ENCODE measurements at places on chromosomes 12 and 14.
A peak's percentile ranks its signal among the peaks of the same experiment; 100 is the strongest.

DNA sequence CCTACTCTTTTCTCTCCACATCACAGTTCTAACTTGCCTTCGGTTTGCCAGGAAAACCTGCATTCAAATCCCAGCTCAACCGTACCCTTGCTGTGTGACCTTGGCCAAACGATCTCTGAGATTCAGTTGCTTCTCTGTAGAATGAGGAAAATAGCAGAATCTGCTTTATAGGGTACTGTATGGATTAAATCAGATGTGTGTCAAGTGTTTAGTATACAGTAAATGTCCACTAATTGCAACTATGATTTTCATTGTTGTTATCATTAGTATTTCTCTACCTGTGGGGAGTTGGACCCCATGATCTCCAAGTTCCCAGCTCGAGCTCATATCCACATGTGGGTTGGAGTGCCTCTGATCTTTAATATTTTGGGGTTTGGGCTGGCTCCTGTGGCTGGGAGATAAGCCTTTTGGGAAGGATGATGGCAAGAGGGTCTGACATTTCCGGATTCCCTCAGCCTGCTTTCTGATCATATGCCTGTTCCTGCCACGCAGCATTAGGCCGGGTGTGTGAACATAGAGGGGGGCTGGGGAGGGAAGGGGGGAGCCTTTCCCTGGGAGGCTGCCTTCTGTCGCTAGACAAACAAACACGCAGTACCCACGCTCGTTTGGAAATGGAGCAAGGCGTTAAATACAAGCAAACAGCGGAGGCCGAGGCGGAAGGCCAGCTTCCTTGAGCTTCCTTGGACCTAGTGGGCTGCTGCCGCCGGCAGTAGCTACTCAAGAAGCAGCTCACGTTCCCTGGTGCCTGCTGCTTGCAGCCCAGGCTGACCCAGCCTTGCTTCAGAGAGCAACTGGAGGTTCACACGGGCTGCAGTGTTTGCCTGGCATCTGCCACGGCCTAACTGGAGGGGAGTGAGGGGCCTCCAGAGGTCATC is 213.5 kb upstream of the LHX5 start:
- DNase-seq, result no peak

GRCh38 chr12:50679612-50680011 is 84.3 kb upstream of the ATF1 start:
- DNase-seq, result no peak

- peak; percentile 9 for DNase-seq
These were observed 264.3 kb upstream of the FOXN3 start for GRCh38 chr14:89681086-89682018.

DNA sequence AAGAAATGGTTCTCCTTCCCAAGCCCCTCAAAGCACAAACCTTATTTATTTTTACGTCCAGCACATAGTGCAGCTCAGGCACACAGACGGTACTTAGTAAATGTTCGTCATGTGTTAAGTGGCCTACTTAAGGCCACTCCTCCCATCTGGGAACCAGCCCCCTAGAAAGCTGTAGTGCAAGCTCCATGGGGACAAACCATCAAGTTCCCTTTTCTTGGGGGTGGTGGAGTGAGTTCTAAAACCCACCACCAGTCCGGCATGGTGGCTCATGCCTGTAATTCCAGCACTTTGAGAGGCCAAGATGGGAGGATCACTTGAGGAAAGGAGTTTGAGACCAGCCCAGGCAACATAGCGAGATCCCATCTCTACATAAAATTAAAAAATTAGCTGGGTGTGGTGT is 49.4 kb downstream of the PITPNM2 start:
- DNase-seq, result no peak

GRCh38 chr12:79662046-79662811 is 28.5 kb downstream of the PAWR start:
- no peak for DNase-seq

GRCh38 chr12:66071549-66071948 is 59.0 kb downstream of the LLPH start:
- no peak for DNase-seq

Measured in CD4-positive, alpha-beta T cell treated with Interleukin-6 at 100 ng/mL for 8 hours (primary cell).